WTC11 (cell line): ENCODE measurements at places on chromosomes 12 and 14. TPM values are rescaled to one million over a fixed set of nuclear protein-coding genes. Genes with fewer than 3 reads are reported as not detected.
A peak's percentile ranks its signal among the peaks of the same experiment; 100 is the strongest.

DNA sequence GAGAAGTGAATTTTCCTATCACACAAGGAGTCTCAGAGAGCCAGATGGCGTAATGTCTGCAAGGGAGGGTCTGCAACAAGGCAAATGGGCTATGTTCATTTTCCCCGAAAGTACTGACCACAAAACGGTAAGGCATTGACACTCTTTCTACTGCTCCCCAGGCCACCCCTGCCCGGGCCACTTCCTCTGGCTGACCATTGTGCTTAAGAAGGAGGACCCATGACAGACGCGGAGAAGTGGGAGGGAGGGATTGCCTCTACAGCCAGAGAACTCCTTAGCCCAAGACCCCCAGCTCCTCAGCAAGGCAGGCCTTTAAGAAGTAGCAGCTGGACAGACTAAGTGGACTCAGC lies 1.2 kb downstream of the NCKAP5L start:
- no peak for DNase-seq

DNA sequence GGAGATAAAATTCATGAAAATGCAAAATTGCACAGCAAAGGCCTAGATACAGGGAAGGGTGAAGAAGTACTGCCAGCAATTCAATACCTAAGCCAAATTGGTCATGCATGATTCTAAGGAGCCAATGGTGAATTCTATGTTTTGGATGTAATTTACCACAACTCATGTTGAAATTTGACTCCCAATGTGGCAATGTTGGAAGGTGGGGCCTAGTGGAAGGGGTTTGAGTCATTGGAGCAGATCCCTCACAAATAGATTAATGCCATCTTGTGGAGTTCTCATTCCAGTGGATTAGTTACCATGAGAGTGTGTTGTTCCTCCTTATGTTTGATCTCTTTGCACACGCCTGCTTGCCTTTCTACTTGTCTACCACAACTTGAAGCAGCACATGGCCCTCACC lies 194.0 kb upstream of the ALG10 start:
- DNase-seq = no peak

- DNase-seq = no peak
Measured at GRCh38 chr12:15336768-15337553, 14.7 kb downstream of the PTPRO start.

DNA sequence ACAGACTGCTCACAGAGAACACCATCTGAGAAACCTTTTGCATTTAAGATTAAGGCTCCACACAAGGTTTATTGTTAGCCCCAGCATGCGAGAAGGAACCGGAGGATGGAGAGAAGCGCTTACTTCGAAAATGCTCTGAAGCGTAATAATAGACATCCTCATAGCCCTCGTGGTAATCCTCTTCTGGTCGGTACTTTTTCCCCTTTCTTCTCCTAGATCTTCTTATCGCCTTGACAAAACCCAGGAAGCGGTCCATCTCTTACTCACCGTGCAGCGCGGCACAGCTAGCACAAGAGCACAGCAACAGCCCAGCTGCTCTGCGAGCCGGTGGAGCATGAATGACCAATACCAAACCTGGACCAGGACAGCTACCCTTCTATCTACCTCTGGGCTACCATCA lies 125.1 kb upstream of the GRIP1 start:
- DNase-seq = peak; percentile 17

DNA sequence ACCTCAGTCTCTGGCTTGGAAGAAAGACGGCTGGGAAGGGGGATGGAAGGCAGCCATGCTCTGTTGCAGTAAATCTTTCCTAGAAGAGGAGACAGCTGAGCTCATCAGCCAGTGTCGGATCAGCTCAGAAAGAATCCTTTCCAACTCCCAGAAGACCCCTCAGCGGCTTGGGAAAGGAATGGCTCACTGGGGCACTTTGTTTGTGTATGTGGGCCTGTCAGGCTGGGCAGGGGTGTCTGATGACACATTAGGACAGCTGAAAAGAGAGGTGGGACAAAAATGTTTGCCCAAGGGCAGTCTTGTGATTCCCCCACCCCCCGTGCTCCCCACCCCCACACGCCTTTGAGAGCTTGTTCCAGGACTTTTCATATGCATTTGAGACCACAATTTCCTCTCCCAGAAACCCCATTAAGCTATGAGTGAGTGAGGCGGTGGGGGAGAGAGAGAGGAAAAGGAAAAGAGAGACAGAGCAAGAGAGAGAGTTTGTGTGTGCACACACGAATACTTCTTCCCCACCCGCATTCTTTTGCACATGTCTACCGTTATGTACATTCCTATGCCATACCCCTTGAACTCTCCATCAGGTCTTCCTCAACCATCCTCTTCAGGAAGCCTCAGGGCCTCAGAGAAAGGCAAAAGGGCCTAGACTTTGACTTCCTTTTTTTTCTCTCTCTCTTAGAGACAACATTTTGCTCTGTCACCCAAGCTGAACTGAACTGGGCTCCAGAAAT lies 198.9 kb downstream of the ZFP36L1 start:
- DNase-seq = no peak

GRCh38 chr14:21072031-21072473 lies 1.9 kb downstream of the ARHGEF40 start:
- no peak for DNase-seq

Gene TMEM119
- total RNA-seq = 0.16 to 0.25 TPM (median 0.20 TPM) in 3 replicates

Gene SIX1
- 0.21 to 0.59 TPM (median 0.30 TPM) in 3 replicates for total RNA-seq

Gene SIX6
- total RNA-seq = 0.07 TPM in 1 of 3 replicates, not detected in the others

Gene TAS2R43
- total RNA-seq = 0.28 to 0.55 TPM (median 0.53 TPM) in 3 replicates
